ENCODE measurements at places on chromosomes 12 and 14.

GRCh38 chr12:76252031-76252430 is 96.2 kb downstream of the BBS10 start:
- H3K4me1 ChIP-seq, result no peaks in the 10 kb centered on the region
- H3K36me3 ChIP-seq, result no peaks in the 10 kb centered on the region
- no peak overlapping the region for H3K27ac ChIP-seq
- H3K27me3 ChIP-seq, result no peaks in the 10 kb centered on the region
- no peak overlapping the region for H3K4me3 ChIP-seq
- DNase-seq, result no peak

DNA sequence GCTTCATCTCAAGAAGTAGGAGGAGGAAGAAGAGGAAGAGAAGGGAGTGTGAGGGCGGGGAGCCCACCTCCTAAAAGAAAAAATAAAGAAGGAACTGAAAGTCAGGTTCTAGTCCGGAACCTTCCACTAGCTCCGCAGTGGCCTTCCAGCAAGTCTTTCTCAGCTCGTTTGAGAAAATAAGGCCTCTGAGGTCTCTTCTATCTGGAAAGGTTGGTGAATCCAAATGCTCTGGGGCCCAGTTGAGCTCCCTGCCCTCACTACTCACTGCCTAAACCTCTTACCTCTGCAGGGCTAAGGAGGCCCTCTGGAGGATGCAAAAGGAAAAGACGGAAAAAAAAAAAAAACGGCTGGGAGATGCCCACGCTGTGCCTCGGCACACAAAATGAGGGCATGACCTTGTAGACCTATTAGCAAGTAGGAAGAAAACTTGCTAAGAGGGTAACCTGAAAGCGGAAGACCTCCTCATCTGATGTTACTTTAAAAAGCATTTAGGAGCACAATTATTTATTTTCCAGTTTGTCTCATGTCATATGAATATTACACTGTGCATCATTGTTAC is 35.9 kb downstream of the FBLN5 start:
- peaks cover 5% of the 10 kb centered on the region for H3K36me3 ChIP-seq
- no peaks in the 10 kb centered on the region for H3K4me1 ChIP-seq
- H3K4me3 ChIP-seq, result no peak overlapping the region
- DNase-seq, result peak; percentile 44

DNA sequence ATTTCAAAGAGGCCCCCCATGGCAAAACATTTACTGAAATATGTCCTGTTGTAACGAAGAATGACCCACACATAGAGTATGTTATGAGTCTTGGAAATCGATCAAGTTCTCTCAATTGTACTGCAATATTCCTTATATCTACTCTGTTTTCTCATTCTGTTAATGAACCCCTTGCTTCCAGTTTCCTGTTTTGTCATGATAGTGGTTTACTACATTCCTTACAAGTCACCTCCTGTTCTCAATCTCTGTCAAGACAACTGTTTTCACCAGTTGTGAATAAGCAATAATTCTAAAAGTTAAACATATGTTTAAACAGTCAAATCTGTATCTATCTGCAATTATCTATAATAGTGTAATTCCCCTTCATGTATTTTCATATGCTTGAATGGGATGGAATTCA is 16.4 kb upstream of the ARID2 start:
- no peaks in the 10 kb centered on the region for H3K36me3 ChIP-seq
- no peak overlapping the region for H3K4me3 ChIP-seq
- H3K4me1 ChIP-seq, result peaks cover 2% of the 10 kb centered on the region
- DNase-seq, result peak; percentile 18

- H3K27me3 ChIP-seq, result no peaks in the 10 kb centered on the region
- DNase-seq, result no peak
- no peak overlapping the region for H3K27ac ChIP-seq
- no peaks in the 10 kb centered on the region for H3K4me1 ChIP-seq
- no peak overlapping the region for H3K4me3 ChIP-seq
These were observed 24.6 kb upstream of the ANKLE2 start for GRCh38 chr12:132786192-132786591.

GRCh38 chr14:103141117-103141796 is 18.0 kb downstream of the TNFAIP2 start:
- peaks cover 10% of the 10 kb centered on the region for H3K27me3 ChIP-seq
- H3K4me1 ChIP-seq, result peaks cover 35% of the 10 kb centered on the region
- H3K36me3 ChIP-seq, result peaks cover 2% of the 10 kb centered on the region
- no peak overlapping the region for H3K4me3 ChIP-seq
- no peak for DNase-seq

DNA sequence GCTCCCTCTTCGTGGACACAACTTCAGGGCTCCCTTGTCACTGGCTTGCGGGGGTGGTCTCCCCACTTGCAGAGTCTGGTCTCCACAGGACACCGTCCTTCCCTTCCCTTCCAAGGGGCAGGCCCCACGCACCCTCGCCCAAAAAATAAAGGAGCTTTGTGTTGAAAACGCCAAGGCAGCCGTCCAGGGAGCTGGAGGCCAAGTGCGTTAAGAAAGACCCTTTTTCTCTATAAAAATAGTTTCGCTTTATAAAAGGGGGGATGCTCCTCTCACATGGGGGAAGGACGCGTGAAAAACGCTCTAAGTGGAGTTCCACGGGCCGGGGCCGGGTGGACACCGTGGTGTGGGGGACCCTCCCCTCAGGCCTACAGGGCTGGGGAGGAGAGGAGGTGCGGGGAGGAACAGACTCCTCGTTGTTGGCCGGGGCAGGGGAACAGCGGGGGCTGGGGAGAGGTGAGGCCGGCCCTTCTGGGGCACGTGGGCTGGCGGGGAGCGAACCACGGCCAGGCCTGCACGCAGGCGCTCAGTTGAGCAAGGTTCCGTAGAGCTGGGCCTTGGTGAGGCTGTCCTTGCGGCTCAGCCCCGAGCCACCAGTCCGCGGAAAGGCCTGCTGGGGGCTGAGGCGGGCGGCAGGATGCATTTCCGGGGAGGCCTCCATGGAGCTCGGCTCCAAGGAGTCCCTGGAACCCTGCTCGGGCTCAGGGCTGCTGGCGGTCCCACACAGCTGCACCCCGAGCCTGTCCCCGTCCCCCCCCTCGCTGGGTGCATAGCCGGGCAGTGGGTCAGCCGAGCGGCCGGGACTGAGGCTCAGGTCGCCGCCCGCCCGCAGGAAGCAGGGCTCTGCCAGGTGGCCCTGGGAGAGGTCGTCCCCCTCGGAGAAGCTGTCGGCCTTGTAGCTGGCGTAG is 49.5 kb downstream of the BEGAIN start:
- H3K4me3 ChIP-seq, result no peak overlapping the region
- H3K4me1 ChIP-seq, result peaks cover 21% of the 10 kb centered on the region
- DNase-seq, result no peak
- H3K27ac ChIP-seq, result no peak overlapping the region
- peaks cover 75% of the 10 kb centered on the region for H3K36me3 ChIP-seq

DNA sequence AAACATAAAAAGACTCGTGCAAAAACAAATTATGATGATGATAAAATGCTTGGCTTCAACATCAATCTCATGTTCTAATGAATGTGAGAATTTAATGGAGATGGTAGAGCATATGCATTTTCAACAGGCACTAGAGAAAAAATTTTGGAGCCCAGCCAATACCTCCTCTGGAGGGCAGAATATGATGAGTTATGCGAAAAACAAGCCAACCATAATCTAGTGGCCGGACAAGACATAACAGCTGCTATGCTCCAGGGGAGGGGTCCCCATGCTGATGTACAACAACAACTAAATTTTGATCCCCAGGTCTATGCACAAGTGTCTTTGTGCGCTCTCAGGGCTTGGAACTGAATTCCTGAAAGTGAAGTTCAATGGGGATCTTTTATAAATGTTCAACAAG is 1197.5 kb downstream of the LRFN5 start:
- no peaks in the 10 kb centered on the region for H3K4me1 ChIP-seq
- H3K4me3 ChIP-seq, result no peak overlapping the region
- no peaks in the 10 kb centered on the region for H3K36me3 ChIP-seq
- no peaks in the 10 kb centered on the region for H3K27me3 ChIP-seq
- DNase-seq, result no peak

DNA sequence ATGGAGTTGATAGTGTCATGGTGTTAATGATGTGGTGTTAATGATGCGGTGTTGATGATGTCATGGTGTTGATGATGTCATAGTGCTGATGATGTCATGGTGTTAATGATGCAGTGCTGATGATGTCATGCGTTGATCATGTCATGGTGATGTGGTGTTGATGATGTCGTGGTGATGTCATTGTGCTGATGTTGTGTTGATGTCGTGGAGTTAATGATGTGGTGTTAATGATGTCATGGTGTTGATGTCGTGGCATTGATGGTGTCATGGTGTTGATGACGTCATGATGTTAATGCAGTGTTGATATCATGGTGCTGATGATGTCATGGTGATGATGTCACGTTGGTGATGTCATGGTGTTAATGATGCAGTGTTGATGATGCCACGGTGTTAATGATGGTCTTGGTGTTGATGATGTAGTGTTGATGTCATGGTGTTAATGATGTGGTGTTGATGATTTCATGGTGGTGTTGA is 49.1 kb upstream of the RIMBP2 start:
- H3K36me3 ChIP-seq, result peaks cover 4% of the 10 kb centered on the region
- H3K27me3 ChIP-seq, result no peaks in the 10 kb centered on the region
- no peak overlapping the region for H3K27ac ChIP-seq

DNA sequence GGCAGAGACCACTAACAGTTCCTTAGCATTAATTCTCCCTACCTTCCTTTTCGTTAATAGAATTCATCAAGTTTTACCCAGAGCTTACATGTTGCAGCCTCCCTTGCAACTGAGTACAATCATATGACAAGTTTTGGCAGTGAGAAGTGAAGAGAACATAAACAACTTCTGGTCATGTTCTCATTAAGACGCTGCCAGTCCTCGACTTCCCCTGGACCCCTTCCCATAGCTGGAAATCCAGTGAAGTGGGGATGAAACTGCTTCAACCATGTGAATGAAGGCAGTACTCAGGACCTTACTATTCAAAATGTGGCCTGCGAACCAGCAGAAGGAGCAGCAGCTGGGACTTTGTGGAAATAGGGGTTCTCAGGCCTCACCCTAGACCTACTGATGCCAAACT is 133.9 kb downstream of the SPTSSA start:
- peaks cover 4% of the 10 kb centered on the region for H3K27me3 ChIP-seq
- DNase-seq, result no peak
- no peaks in the 10 kb centered on the region for H3K4me1 ChIP-seq
- no peaks in the 10 kb centered on the region for H3K36me3 ChIP-seq
- H3K4me3 ChIP-seq, result no peak overlapping the region

GRCh38 chr12:34210183-34210582 is 187.9 kb downstream of the ALG10 start:
- H3K27ac ChIP-seq, result no peak overlapping the region
- H3K36me3 ChIP-seq, result no peaks in the 10 kb centered on the region

DNA sequence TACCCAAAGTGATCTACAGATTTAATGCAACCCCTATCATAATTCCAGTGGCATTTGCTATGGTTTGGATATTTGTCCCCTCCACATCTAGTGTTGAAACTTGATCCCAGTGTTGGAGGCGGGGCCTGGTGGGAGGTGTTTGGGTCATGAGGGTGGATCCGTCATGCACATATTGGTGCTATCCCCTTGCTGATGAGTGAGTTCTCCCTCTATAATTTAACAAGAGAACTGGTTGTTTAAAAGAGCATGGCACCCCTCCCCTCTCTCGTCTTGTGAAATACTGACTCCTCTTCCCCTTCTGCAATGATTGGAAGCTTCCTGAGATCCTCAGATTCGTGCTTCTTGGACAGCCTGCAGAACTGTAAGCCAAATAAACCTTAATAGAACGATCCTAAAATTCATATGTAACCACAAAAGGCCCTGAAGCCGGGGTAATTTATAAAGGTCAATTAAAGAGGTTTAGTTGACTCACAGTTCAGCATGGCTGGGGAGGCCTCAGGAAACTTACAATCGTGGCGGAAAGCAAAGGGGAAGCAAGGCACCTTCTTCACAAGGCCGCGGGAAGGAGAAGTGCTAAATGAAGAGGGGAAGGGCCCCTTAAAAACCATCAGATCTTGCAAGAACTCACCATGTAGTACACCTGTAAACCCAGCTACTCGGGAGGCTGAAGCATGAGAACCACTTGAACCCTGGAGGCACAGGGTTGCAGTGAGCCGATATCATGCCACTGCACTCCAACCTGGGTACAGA is 41.2 kb downstream of the SLC39A9 start:
- H3K36me3 ChIP-seq, result peaks cover 23% of the 10 kb centered on the region
- H3K27ac ChIP-seq, result no peak overlapping the region
- peaks cover 5% of the 10 kb centered on the region for H3K4me1 ChIP-seq
- no peaks in the 10 kb centered on the region for H3K27me3 ChIP-seq
- H3K4me3 ChIP-seq, result no peak overlapping the region
- no peak for DNase-seq

DNA sequence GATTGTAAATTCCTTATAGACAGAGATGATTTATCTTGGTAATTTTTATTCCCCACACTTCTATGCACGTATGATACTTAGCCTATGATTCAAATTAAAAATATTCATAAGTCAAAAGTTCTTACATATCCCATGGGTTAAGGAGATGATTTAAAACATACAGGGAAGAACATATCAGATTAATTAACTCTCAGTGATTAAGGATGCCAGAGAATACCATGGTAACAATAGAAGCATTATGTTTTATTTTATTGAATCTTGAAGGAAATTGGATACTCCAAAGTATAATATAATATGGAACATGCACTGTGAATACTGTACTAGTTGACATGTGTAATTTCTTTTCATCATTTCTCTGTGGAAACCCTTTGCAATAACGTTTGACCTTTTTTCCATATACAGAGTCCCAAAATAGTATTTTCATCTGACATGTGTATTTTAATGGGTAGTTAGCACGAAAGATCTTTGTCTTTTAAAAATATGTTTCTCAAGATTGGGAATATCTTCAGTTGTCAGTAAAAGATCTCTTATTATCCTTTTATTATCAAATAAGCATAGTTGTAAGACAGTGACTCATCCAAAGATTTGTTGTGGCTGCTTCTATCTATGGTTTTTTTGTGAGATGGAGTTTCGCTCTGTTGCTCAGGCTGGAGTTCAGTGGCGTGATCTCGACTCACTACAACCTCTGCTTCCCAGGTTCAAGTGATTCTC is 166.7 kb downstream of the RAD51B start:
- peak overlapping the region; percentile 89 for H3K27ac ChIP-seq
- H3K4me1 ChIP-seq, result peaks cover 4% of the 10 kb centered on the region
- no peaks in the 10 kb centered on the region for H3K36me3 ChIP-seq
- no peak overlapping the region for H3K4me3 ChIP-seq

DNA sequence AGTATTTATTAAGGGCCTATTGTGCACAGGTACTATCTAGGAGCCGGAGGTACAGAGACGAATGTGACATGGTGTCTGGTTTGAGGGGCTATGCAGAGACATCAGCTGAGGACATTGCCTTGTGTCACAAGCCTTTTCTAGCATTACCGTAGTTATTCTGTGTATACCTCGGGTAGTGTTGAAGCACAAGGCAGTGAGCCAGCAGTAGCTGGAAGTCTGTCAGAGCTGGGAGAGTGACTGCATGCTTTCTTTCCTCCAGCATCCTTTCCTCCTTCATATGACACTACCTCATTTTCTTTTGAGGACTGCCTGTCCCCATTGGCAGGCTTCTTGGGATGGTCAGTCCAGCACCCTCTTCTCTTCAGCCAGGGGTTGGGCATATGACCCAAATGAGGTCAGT is 77.0 kb downstream of the POLR3B start:
- H3K4me1 ChIP-seq, result no peaks in the 10 kb centered on the region
- no peak for DNase-seq
- no peak overlapping the region for H3K27ac ChIP-seq
- H3K4me3 ChIP-seq, result no peak overlapping the region
- H3K36me3 ChIP-seq, result peaks cover 6% of the 10 kb centered on the region
- no peaks in the 10 kb centered on the region for H3K27me3 ChIP-seq

All from mesenchymal stem cell (in vitro differentiated cells and primary cell).